ENCODE measurements at places on chromosomes 3 and 15.

DNA sequence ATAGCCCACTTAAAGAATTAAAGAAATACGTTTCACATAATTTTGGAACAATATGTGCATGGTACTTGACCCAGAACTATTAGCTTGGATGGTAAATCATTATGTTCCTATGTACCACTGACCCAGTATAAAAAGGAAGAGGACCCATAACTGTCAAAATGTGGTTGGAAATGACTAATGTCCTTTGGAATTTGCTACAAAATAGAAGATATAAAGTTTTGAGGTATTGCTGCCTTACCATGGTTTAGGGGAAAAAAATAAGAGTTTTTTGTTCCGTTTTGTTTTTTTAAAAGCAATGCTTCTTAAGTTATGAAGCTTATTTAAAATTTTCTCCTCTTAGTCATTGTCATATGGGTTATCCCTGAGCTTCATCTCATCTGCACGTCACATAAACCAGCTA is 15.8 kb upstream of the TFDP2 start:
- peak; percentile 22 for DNase-seq

GRCh38 chr3:49937090-49937489 is 2.9 kb upstream of the RBM6 start:
- DNase-seq: no peak

DNA sequence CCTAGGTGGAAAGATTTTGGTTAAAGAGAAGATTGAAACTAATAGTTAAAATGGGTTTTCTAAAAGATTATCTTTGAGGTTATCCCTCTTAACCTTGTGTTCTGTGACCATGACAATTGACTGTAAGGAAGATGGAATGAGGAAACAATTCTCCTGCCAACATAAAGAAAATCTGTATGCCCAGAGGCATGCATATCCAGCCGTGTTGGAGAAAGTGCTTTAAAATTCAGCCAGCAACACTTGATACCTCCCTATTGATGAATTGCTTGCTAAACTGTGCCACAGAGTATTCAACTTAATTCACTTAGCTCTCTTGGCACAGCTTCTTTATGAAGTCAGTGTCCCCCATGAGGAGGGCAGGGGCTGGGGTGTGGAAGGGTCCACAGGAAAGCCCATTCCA is 203.5 kb downstream of the UBE2E2 start:
- DNase-seq: no peak

DNA sequence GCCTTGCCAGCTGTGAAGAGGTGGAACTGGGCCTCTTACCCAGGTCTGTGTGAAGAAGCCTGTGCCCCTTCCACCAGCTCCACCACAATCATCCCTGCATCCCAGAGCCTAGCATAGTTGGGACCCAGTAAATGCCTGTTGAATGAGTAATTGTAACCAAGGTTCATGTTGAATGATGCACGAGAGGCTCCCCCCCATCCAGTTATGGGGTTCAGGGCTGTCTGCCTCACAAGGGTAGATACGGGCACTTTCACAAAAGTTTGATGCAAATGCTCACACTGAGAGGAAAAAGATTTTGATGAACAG is 29.5 kb upstream of the TSEN2 start:
- DNase-seq: peak; percentile 40

- no peak for DNase-seq
Measured at GRCh38 chr15:58561321-58561720, 129.5 kb downstream of the LIPC start.

DNA sequence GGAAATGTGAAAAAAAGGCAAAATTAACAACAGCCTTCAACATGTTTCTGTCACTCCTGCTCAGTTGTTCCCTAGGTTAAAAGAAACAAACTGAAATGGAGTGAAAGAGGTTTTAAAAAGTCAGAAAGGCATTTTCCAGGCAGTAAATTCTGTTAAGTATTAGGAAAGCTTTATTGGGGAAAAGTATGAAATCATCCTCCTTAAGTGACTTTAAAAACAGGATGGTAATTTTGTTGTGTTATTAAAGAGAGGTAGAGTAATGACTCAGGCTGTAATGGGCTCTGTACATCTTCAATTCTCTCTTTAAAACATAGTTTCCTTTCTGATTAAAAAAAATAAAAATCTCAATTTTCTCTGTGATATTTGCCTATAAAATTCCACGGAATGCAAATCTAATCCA is 81.1 kb downstream of the OTOL1 start:
- DNase-seq: no peak

DNA sequence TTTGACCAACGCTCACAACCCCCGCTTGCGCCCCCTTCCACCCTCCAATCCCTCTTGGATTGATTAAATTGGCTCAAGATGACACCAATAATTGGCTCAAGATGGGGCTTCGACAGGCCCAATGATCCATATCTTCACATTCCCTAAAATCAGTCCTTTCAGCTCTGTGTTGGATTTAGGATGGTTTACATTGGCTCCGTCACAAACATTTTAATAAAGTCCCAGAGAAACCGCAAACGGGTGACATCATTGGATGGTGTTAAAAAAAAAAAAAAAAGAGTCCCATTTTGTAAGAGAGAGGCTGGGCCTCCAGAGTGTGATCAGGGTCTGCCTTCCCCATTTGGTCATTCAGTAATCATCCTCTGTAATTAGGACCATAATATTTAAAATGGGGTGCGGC is 113.4 kb upstream of the MRPS22 start:
- no peak for DNase-seq

DNA sequence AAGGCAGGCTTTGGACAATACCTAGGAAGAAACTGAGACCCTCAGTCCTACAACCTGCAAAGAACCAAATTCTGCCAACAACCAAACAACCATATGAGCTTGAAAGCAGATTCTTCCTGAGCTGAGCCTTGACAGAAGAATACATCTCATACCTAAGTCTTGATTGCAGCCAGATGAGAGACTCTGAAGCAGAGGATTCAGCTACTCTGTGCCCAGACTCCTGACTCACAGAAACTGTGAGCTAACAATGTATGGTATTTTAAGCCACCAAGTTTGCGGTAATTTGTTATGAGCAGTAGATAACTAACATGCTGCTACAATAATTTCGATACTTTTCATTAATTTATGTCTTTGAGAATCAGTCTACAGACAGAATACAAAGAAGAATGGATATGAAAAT is 325.1 kb upstream of the CBLB start:
- DNase-seq: no peak

DNA sequence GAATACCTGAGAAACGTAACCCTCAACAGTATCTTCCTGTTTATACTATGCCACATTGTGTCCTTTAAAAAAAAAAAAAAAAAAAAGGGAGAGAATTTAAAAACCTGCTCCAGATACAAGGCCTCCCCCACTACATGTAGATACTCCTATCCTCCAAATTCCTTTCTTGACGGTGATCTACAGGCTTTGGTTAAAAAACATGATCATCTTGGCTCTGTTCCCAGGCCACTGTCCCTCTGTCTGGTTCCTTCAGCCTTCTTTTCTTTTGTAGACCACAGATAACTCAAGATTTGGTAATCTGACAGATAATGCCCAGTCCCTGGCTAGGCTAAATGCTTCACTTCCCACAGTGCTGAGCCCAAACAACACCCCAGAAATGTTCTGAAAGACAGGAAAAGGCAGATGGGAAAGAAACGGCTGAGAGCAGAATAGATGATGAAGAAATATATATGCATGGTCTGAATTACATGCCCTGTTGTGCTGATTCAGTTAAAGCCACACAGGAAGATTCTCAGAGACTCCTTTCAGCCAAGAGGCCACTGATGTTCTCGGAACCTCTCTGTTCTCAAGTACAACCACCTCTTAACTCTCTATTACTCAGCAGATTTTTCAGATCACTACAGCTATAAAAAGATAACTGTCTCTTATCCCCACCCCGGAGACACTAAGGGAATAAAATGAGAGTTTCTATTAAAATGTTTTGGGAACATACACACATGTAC is 48.3 kb downstream of the NPTN start:
- no peak for DNase-seq
